ENCODE measurements at places on chromosomes 12 and 14.

DNA sequence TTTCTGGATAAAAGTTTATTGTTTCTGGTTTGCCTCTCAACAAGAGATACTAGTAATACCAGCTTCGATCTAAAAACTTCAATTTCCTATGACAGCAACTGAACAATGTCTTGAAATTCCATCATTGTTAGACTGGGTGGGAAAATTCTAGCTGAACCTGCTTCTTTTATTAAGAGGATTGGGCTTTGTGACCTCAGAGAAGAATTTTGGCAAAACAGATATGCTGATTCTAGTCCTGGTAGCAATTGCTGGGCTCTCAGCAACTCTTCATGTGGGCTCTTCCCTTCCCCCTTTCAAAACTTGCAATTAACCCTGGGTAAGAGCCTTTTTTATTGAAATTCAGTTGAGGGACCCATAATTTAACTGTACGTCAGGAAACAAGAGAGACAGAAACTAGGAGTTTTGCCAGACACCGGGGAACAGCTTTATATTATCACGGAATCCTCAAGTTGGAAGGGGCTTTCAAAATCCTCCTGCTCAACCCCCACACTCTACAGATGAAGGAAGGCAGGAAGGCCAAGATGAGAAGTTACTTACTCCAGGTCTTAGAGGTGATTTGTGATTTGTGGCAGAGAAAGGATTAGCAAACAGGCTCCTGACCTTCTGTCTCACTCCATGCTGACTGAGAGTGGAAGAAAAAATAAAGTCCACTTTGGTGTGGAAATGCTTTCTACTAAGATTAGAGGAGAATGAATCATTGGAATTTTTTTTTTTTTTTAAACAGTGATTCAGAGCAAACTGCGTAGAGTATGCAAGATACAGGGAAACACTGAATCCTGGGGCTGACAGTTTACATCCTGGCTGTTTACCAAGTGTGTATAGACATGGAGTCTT is 239.0 kb upstream of the ATP2B1 start:
- DNase-seq, result no peak

GRCh38 chr12:117144599-117144998 is 45.4 kb upstream of the TESC start:
- DNase-seq, result no peak

- no peak for DNase-seq
These were observed 30.0 kb downstream of the KDM5A start for GRCh38 chr12:359091-359490.

DNA sequence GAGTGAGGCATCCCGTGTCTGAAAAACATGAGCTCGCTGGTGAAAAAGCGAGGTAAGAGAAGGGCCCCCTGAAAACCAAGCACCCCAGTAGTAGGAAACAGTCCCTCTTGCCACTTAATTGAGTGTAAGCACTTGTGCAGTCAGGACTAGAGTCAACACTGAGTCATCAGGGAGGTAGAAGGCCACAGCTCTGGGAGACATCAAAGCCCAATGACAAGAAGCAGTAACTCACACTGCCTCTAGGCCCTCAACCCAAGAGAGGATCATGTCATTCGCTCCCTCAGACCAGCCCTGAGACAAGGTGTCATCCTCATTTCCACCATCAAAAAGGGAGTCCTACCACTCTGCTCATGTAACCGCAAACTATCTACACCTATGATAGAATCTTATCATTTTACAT is 17.8 kb downstream of the POMT2 start:
- DNase-seq, result peak; percentile 14

- DNase-seq, result no peak
These were observed 53.0 kb upstream of the KITLG start for GRCh38 chr12:88633312-88633711.

DNA sequence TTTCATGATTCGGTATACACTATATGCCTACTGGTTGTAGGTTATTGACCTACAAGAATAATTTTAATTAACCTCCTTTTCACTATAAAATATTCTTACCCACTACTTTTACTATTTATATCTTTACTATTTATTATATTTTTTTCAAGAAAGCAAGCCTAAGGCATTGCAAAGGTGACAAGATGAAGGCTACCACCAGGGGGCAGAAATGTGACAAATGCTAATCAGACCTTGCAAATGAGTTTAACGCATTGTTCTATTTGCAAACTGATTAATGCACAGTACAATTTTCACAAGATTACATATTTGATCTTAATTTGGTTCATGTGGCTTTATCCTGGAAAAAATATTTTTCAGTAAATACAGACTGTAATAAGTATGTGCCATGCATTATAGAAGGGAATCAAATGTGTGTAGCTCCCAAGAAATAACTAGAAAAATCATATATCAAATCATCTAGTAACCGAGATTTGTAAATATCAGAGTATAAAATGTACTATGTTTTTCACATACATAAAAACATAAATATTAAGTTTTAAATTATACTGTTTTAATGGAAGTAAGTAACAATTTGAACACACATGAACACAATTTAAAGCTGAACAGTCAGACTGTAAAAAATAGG is 107.0 kb downstream of the ADAMTS20 start:
- peak; percentile 4 for DNase-seq

- DNase-seq, result no peak
These were observed 52.8 kb downstream of the C14orf132 start for GRCh38 chr14:96091941-96092411.

DNA sequence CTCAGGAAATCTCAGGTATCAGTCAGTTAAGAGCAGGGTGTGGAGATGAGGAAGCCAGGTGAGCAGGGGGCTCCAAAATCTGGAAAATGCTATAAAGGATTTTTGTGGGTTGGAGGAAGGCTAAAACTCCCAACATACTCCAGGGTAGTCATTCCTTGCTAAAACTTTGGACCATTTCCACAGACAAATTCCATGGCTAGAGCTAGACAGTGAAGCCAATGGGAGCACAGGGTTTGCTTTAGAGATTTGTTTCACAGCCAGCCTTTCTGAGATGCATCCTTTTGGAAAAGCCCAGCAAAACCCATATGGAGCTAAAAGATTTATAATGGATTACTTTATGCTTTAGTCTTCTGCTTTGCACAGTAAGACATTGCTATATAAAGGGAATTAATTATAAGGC is 146.5 kb downstream of the SAMD4A start:
- no peak for DNase-seq

GRCh38 chr14:61570549-61571290 is 124.6 kb upstream of the HIF1A start:
- DNase-seq, result no peak

DNA sequence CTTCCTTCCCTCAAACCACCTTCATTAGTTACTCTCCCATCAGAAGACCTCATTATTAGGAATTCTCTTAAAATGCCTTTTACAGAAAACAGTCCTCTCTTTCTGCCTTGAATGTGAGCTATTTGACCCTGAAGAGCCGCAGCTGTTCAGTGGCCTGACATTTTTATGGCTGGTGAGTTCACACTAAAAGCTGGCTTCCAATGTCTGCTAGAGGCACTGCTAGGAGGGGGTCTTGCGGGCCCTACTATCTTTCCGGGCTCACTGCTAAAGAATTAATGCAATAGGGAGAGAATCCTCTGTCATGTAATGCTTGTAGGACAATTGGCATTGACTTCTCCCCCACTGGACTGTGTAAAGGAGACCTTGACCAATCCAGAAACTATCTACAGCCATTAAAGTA is 87.7 kb downstream of the GPR135 start:
- DNase-seq, result no peak

DNA sequence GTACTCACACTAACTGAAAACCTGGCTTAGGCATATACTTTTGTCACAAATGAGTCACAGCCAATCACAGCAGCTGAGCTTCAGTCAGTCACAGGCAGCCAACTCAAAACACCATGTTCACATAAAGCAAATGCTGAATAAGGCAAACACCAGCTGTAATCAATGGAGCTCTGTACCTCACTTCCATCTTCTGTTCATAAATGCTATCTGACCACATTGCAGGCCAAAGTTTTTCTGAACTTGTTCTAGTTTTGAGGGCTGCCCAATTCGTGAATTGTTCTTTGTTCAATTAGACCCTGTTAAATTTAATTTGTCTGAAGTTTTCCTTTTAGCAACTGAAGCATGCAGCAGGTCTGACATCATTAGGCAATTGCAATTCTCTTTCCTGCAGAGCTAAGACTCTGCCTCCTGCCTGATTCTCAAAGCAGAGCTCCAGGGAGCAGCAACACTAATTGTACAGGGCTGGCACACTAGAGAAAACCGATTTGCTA is 129.9 kb downstream of the WIF1 start:
- DNase-seq, result no peak

DNA sequence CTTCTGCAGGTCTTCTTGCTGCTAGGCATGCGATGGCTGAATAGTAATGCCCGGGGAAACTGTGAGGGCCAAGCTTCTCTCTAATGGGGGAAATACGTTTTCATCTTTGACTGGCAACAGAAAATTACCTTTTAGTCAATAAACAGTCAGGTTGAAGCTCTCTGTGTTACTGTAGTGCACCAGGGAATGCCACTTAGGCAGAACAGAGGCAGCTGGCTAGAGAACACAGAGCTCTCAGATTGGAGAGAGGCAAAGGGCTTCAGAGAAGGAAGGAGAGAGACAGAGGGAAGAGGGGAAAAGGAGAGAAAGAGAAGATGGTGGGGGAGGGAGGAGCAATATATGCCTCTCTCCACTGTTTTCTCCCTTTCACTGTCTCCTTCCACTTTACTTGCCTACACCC is 6.7 kb downstream of the HSD17B6 start:
- DNase-seq, result no peak

GRCh38 chr12:5507944-5508343 is 76.0 kb downstream of the NTF3 start:
- DNase-seq, result no peak

DNA sequence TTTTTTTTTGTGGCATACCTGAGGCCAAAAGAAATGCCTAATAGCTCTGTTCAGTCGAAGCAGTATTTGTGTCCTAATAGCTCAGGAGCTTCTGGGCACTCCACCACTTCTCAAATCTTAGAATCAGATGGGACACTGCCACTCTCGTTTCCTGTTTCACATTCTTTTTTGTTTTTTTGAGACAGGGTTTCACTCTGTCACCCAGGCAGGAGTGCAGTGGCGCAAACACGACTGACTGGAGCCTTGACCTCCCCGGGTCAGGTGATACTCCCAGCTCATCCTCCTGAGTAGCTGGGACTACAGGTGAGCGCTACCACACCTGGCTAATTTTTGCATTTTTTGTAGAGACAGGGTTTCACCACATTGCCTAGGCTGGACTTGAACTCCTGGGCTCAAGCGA is 52.7 kb downstream of the SPPL3 start:
- no peak for DNase-seq

DNA sequence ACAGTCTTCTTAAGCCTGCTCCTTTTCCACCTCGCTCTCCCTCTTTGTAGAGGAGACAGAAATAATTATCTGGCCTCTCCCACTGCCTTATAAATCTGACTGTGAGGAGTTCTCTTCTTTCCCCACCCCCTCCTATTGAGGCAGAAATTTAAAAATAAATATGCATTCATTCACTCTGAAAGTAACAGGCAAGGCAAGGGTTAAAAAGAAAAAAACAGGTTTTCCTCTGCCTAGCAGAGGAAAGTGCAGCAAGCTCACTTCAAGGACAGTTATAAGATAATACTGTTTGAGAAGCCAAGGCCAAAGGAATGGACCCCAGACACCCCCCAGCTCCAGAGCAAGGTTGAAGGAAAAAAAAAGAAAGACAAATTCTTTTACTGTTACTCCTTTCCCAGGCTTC is 56.3 kb downstream of the DHRS2 start:
- DNase-seq, result no peak

DNA sequence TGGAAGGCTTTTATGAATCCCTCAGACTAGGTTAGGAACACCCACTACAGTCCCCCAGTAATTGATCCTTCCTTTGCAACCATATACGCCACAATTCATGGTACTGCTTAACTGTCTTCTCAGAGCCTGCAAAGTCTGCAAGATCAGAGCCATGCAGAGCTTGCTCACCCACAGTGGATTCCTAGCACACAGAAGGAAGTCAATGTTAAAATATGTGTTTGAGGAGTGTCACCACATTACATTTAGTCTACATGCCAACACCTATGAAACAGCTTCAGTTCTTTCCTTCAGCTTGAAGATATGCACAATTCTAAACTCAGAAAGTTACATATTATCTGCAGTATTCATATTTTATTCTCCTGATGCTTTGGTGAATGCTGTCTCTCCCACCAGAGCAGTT is 138.5 kb downstream of the NDUFA12 start:
- DNase-seq, result no peak

DNA sequence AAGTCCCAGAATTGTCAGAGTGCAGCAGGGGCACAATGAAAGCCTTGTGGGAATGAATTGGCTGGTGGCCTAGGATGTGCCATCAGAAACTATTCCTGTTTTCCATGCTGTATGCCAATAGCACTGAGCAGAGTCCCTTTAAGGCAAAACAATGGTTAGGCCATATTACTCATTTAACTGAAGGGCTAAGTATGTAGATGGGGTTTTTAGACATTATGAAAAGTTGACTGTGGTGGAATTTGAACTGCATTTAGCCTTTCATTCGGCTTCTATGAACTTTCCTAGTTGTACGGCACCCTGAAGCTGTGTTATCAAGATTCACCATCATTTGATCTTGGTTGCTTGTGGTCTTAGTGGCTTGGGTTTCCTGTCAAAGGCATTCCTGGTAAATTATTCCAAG is 24.8 kb downstream of the IL26 start:
- DNase-seq, result no peak

DNA sequence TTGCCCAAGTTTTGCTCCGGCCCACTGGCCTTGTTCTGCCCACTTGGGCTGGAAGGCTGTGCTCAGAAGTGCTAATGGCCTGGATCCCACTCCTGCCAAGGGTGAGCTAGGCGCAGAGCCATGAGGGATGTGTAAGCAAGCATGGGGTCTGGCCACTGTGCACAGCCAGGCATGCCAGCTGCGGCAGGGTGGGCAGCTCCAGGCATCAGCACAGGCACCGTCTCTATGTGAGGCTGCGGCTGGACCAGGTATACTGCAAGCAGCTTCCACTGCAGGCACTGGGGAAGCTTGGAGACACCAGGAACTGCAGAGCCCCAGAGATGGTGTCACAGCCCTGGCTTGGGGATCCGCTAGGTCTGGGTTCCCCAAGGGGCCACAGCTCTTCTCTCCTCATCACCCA is 264.9 kb downstream of the LRIG3 start:
- no peak for DNase-seq

GRCh38 chr12:91813701-91814100 is 331.9 kb downstream of the BTG1 start:
- DNase-seq, result no peak

Measured in K562 (cell line).